ENCODE measurements at places on chromosomes 7 and 10.

GRCh38 chr7:5237286-5237685, 45.5 kb upstream of the SLC29A4 start:
- DNase-seq: no peak

DNA sequence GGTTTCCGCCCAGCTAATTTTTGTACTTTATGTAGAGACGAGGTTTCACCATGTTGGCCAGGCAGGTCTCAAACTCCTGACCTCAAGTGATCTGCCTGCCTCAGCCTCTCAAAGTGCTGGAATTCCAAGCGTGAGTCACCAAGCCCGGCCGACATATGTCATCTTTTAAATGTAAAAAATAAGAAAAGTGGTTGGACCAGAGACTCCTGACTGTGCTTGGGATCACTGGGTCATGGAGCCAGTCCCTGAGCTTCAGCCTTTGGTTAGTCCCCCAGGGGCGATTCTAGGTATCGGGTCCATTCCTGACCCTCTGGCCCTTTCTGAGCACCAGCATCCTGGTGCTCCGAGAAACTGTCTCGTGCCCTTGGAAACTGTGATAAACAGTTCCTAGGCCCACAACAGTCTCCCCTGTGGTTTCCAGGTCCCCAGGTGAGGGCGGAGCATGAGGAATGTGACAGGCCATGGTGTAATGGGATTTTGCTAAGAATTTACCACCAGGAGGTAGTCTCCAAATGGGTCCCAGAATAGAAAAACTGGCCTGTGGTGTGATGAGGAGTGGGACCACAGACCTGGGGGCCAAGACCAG, 32.8 kb downstream of the UBTD1 start:
- no peak for DNase-seq

- DNase-seq: no peak
Measured at GRCh38 chr10:22433875-22434274, 88.6 kb downstream of the SPAG6 start.

GRCh38 chr10:90047243-90047729, 345.9 kb downstream of the KIF20B start:
- no peak for DNase-seq

GRCh38 chr7:46566097-46566774, 645.2 kb upstream of the IGFBP3 start:
- DNase-seq: no peak

GRCh38 chr10:124306922-124307371, 111.8 kb downstream of the OAT start:
- DNase-seq: no peak

DNA sequence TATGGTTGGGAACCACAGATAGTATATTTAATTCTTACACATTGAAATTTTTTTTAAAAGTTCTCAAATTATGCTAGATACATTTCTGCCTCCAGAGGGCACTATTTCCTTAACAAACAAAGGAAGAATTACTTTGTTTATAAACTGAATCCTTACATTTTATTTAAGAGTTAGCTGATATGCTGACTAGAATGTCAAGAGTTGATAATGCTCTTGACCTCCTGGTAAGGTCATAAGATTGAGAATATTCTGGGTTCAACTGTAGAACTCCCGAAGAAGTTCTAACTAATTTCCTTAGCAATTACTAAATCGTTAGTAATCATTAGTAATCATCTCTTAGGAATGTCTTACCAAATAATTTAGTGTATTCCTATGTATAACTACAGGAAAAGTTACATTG, 95.3 kb upstream of the CYP26C1 start:
- no peak for DNase-seq

DNA sequence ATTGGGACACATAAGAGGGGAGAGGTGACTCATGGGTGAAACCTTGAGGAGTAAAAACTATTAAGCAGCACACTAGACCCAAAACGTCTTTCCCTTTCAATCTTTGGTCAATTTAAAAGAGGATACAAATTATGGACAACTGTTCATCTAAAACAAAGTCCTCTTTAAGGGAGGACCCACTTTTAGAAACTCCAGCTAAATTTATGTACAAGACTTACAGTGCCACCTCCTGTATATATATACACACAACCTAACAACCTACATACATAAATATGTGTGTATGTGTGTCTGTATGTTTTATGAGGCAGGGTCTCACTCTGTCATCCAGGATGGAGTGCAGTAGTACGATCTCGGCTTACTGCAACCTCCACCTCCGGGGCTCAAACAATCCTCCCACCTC, 18.1 kb upstream of the ZC3HAV1 start:
- DNase-seq: no peak

DNA sequence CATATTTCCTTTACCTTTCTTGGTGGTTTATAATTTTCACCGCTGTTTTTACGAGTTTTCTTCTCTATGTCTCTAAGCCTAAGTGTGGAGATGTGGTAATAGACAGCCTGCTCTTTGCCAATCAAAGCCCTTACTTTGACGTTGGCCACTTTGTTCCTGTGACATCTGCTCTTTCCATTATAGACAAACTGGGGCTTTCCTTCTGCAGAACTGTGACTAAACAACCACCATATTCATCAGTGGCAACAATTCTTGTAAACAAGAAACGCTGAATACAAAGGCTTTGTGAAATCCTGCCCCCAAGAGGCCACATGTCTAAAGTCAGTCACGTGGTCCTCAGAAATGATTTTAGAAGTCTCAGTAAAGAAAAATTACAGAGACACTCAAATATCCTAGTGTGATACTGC, 59.6 kb upstream of the CAPZA2 start:
- DNase-seq: no peak

DNA sequence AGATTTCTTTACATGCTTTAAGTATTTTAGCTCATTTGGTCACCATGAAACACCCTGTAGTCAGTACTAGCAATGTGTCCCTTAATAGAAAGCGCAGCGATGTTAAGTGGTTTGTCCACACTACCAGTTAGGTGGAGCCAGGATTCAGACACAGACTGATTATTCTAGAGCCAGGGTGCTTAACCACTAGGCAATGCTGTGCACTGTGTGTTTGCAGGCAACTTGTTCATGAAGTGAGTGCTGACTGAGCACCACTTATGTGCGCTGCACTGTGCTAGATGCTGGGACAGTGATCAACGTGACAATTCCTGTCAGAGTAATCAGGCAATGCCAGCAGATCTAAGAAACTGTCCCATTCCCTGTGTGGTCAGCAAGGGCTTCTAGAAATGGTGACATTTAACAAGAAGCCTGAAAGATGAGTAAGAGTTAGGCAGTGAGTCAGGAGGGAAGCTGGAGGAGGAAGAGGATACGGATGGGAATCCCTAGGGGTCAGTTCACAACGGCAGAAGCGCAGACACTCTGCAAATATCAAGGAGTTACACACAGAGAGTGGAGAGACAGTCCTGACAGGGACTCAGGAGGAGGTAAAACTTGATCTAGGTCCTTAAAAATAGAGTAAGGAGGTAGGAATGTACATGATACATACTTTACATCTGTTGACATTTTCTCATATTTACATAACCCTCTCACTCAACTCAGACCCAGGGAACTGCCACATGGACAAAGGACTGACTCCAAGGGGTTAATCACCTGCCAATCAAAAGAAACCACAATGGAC, 69.7 kb upstream of the EGR2 start:
- no peak for DNase-seq

- DNase-seq: peak; percentile 22
Measured at GRCh38 chr7:391411-391951, 101.5 kb downstream of the FOXL3 start.

All from activated CD4-positive, CD25-positive, alpha-beta regulatory T cell treated with anti-CD3 and anti-CD28 coated beads, Interleukin-2, amount 50 U/mL, for 72 hours (primary cell).